ENCODE measurements at places on chromosomes 3 and 15.

DNA sequence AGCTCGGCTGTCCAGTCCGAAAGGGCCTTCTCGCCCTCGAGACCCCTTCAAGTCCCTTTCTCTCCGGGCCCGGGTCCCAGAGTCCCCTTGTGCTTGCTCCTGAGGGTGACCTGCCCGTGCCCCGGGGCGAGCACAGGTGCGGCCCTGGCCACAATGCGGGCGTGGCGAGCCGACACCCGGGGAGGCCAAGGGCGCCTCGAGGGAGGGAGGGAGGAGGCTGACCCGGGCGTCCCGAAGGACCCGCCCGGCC, 810 bp upstream of the MEF2A start:
- DNase-seq: no peak

- no peak for DNase-seq
Observed at GRCh38 chr15:51198701-51199232, 104.1 kb upstream of the TNFAIP8L3 start.

DNA sequence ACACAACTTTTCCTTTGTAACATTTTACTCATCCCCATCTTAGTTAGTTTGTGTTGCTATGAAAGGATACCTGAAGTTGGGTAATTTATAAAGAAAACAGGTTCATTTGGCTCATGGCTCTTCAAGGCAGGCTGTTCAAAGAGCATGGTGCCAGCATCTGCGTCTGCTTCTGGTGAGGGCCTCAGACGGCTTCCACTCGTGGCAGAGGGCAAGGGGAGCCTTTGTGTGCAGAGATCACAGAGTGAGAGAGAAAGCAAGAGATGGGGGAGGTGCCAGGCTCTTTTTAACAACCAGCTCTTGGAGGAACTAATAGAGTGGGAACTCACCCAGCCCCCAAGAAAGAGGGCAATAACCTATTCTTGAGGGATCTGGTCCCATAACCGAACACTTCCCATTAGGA, 23.1 kb downstream of the PLA2G4F start:
- peak; percentile 13 for DNase-seq

DNA sequence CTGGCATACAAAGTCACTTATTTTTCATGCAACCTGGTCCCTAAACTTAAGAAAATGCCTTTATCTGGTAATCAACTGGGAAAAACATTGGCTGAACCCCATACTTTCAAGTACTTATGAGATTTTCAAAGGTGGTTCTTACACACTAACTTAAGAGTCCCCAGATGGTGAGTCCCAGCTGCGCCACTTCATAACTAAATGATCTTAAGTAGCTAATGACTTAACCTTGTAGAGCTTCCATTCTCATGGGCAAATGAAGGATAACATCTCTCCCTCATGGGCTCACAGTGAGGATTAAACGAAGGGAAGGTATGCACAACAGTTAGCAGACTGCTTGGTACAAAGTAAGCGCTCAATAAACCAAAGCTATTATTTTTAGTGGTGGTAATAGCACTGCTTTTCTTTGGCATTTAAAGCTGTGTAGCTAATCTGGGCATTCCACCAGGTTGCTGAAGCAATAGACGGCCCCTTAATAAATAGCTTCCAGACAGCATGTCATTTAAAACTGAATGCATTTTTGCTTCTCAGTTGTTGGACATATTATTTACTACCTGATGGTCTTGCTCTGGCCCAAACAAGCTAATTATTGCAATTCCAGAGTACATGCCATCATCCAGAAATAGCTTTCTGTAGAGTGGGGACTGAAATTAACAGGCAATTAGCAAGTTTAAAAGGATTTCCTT, 55.4 kb downstream of the LIPC start:
- no peak for DNase-seq

All from colonic mucosa (tissue), 4 donors.